ENCODE measurements at places on chromosomes 2 and 18. TPM values are rescaled to one million over a fixed set of nuclear protein-coding genes. Genes with fewer than 3 reads are reported as not detected.

Gene CPLX4
- total RNA-seq: not detected

Gene TNFAIP6
- 8.9 TPM for total RNA-seq

GRCh38 chr2:13158466-13158865 lies 441.7 kb downstream of the TRIB2 start:
- DNase-seq: no peak
- no peak overlapping the region for H3K4me3 ChIP-seq
- no peaks in the 10 kb centered on the region for H3K4me1 ChIP-seq
- no peaks in the 10 kb centered on the region for H3K27me3 ChIP-seq
- no peak overlapping the region for H3K27ac ChIP-seq

- no peak overlapping the region for H3K27ac ChIP-seq
- peaks cover 1% of the 10 kb centered on the region for H3K4me1 ChIP-seq
- H3K36me3 ChIP-seq: no peaks in the 10 kb centered on the region
- peak; percentile 54 for DNase-seq
- H3K27me3 ChIP-seq: peaks cover 28% of the 10 kb centered on the region
Observed at GRCh38 chr2:60554074-60554645, 706 bp upstream of the BCL11A start.

- no peak overlapping the region for H3K27ac ChIP-seq
- DNase-seq: no peak
- H3K27me3 ChIP-seq: no peaks in the 10 kb centered on the region
- H3K4me3 ChIP-seq: no peak overlapping the region
Observed at GRCh38 chr2:212930556-212931260, 220.7 kb downstream of the IKZF2 start.

DNA sequence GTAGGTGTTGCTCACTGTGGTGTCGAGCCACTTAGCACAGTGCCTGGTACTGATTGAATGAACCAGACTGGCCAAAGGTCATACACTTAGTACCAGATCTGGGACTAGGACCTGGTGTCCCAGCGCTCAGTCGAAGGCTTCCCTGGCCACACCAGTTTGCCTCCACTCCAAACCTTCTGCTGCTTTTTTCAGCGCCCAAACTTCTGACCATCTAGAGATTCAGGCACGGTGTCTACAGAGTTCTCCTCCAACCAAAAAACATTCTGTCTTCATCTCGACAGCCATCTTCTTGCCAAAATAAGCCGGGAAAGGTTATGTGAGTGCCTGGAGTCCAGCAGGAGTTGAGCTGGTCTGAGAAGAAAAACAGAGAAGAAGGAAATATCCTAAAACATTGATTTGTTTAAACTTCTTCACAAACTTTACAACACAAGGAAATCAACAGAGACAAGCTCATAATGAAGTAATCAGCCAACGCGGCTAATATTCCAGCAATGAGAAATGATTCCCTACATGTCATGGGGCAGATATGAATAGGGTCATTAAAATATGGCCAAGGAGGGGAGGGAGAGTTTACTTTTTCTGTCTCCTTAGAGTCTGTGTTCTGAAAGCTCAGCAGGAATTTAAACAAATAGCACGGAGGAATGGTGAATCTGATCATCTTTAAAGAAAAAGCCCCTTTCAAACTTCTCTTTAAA lies 2.3 kb upstream of the GLI2 start:
- H3K27me3 ChIP-seq: no peaks in the 10 kb centered on the region
- no peak overlapping the region for H3K4me3 ChIP-seq
- peaks cover 19% of the 10 kb centered on the region for H3K4me1 ChIP-seq
- H3K36me3 ChIP-seq: no peaks in the 10 kb centered on the region

DNA sequence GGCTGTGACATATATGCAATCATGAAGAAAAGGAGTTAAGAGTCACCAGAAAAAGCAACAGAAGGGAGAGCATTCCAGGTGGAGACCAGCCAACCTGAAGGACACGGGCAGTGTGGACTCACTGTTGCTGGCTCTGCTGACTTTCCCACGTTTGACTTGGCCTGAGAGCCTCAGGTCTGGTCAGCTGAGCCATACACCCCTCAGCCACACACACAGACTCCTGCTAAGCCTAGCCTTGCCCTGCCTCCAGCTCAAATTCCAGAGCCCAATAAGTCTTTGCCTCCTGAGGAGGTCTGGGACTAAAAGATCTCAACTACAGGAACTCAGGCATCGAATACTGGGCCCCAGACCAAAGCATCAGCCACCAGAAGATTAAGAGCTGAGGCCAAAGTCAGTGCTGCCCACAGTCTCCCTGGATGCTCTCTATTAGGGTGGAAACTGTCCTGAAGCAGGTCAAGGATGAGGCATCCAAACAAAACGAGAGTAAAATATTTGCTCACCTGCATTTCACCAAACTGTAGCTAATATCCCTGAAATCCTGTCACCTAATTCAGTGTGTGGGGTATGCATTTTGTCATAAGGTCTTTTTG lies 23.3 kb downstream of the CACNB4 start:
- H3K4me3 ChIP-seq: no peak overlapping the region
- peaks cover 36% of the 10 kb centered on the region for H3K27me3 ChIP-seq
- no peak overlapping the region for H3K27ac ChIP-seq
- DNase-seq: no peak
- H3K36me3 ChIP-seq: no peaks in the 10 kb centered on the region

GRCh38 chr2:234593636-234594035 lies 96.8 kb upstream of the ARL4C start:
- DNase-seq: no peak
- no peaks in the 10 kb centered on the region for H3K27me3 ChIP-seq
- no peaks in the 10 kb centered on the region for H3K36me3 ChIP-seq
- no peaks in the 10 kb centered on the region for H3K4me1 ChIP-seq

DNA sequence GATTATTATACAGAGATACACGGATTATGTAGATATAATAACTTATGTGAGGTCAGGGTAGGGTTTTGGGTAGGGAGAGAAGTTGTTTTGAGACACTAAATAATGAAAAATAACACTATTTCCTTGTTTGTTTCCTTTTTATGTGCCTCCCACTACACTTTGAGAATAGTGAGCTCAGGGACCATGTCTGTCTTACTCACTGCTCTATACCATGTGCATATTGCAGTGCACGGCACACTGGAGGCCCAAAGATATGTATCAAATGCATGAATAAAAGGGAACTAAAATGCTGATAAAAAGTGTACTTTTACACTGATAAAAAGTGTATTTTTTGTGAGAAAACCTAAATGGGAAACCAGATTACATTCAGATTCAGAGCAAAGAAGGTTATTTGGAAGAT lies 151.4 kb upstream of the NABP1 start:
- H3K27ac ChIP-seq: no peak overlapping the region
- no peaks in the 10 kb centered on the region for H3K4me1 ChIP-seq
- DNase-seq: no peak
- no peaks in the 10 kb centered on the region for H3K27me3 ChIP-seq
- no peaks in the 10 kb centered on the region for H3K36me3 ChIP-seq

Gene SCLY
- 14.8 TPM for total RNA-seq

Gene ATAD2B
- total RNA-seq: 10.9 TPM

All from GM23248 (cell line).